ENCODE measurements at places on chromosomes 16 and 17.

GRCh38 chr17:62797959-62798358 lies 10.2 kb downstream of the MARCHF10 start:
- DNase-seq = no peak

- DNase-seq = no peak
These were observed 98.3 kb upstream of the GOT2 start for GRCh38 chr16:58832386-58832895.

DNA sequence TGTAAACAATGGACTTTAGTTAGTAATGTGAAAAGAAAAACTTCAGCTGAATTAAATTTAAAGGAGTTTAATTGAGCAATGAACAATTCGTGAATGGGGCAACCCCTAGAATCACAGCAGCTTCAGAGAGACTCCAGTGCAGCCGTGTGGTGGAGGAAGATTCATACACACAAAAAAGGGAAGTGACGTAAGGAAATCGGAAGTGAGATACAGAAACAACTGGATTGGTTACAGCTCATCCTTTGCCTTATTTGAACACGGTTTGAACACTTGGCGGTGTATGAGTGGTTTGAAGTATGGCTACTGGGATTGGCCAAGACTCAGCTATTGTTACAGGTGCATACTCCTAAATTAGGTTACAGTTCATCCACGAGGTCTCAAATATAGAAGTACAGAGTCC lies 460.4 kb upstream of the ASIC2 start:
- no peak for DNase-seq

GRCh38 chr17:81153340-81153803 lies 11.9 kb upstream of the PVALEF start:
- DNase-seq = no peak
